ENCODE measurements at places on chromosomes 3 and 15.

- DNase-seq: peak; percentile 71
Observed at GRCh38 chr3:142904639-142905436, 16.0 kb upstream of the PCOLCE2 start.

DNA sequence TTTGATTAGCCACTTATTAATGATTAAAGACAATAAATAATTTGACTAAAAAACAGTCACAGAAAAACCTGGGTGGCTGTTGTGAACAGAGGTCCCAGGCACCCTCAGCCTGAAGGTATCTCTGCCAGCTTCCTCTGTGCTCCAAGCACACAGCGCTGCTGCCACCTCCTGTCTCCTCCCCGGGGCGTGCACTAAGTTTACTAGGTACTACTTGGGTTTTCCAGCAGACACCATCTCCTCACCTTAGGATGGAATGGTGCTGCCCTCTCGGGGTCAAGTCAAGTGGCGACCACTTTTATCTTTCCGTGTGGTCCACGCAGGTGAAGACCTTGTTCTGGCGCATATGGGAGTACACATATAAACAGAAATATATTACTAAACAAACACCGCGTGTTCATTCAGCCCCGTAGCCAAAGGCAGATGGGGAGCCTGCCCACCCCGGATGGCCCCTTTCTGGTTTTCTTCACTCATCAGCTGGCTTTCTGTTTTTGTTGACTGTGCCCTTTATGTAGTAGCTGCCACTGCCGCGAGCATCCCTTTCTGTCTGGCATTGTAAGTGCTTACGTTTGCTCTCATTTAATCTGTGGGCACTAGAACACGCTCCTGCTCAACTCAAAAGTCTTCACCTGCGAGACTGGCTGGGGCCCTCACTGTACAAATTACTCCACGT, 128.0 kb downstream of the LRIG1 start:
- no peak for DNase-seq

DNA sequence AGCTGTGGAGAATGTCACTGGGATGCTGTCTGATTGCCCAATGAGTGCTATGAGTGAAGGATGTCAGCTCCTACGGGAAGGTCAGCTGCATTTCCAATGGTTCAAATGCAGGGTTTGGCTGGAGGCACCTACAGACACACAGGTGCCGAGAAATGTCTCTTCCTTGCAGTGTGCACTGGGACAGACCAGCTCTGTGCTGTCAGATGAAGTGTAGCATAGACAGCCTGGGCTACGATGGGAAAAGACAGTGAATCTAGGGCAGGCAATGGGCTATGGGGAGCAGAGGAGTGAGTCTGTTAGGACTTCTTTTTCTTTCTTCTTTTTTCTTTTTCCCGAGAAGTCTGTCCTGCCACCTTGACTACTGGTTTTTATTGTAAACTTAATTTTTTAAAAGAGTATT, 223.1 kb upstream of the EOMES start:
- DNase-seq: no peak

DNA sequence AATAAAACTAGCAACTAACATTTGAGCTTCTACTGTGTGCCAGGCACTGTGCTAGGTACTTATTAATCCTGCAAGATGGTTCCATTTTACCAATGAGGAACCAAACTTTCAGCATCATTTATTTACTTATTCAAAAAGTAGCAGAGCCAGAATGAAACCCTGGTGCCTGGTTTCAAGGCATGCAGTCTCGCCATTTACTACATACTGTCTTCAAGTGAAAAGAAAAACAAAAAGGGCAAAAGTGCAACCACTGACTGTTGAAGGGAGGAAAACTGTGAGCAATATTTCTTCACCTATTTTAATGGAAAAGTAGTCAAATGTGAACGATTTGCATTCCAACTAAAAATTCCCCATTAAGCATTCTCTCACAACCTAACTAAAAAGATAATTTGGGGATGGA, 8.7 kb downstream of the DCUN1D1 start:
- DNase-seq: no peak

DNA sequence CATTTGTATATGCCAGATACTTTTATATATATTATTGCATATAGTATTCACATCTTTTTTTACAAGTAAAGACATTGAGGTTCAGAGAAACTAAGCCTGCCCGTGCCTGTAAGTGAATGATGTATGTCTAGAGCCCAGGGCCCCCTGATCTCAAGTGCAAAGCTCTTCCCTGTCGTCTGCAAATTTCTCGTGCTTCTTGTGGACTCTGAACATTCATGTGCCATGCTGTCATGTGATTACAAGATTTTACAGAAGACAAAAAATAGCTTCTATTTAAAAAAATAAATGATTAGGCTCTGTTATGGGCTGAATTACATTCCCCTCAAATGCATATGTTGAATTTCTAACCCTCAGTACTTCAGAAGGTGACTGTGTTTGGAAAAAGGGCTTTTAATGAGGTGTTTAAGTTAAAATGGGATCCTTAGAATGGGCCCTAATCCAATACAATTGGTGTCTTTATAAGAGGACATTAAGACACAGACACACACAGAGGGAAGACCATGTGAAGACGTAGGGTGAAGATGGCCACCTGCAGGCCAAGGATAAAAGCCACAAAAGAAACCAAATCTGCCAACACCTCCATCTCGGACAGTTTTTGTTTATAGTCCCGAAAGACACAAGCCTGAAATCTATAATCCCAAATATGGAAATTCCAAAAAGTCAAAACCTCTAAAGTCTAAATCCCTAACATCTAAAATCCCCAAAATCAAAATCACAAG, 3.9 kb upstream of the MASP1 start:
- DNase-seq: no peak

DNA sequence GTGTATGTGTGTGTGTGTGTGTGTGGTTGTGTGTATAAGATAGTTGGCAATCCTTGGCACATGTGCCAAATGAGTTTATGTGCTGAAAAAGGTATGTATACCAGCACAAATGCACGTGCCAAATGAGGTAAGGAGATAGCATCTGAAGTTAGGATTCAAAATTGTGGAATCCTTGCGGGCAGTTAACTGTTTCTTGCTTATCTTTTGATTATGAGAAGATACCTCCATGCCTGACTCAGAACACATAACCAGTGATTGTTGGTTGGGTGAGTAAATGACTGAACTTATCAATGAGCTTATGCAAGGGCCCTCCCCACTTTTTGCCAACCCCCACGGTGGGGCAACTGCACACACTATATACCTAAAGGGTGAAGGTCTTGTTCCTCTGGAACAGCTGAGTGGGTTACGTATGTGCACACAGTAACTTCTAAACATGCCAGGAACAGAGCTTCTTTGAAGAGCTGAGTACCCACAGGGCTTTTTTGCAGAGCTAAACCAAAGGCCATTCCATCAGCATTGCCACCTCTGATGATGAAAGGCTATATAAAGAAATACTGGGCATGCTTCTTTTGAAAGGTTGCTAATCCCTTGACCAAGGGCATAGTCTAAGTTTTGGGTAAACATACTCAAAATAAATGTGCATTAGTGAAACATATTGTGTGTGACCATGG, 60.1 kb downstream of the MEIS2 start:
- DNase-seq: no peak

DNA sequence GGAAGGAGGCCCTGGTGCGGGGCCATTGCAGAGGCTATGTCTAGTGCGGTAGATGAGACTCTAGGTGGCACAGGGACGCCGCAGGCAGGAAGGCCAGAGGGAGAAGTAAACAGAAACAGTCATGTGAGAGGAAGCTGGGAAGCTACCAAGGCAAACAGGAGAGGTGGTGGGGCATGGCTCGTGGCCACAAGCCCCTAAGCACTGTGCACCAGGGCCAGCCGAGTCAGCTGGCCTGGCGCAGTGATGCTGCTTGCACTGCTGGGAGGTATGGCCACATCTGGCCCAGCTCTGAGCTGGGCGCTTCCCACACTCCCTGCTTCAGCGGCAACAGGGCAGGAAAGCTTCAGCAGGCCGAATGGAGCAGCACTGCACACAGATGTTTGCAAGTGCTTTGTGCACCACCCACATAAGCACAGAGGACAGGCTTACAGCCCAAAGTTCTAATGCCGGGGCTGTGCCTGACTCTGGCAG, 76.6 kb downstream of the SRGAP3 start:
- DNase-seq: peak; percentile 42

GRCh38 chr3:16350597-16351318, 85.7 kb downstream of the OXNAD1 start:
- no peak for DNase-seq

- no peak for DNase-seq
Observed at GRCh38 chr15:81942655-81943195, 103.1 kb downstream of the MEX3B start.

DNA sequence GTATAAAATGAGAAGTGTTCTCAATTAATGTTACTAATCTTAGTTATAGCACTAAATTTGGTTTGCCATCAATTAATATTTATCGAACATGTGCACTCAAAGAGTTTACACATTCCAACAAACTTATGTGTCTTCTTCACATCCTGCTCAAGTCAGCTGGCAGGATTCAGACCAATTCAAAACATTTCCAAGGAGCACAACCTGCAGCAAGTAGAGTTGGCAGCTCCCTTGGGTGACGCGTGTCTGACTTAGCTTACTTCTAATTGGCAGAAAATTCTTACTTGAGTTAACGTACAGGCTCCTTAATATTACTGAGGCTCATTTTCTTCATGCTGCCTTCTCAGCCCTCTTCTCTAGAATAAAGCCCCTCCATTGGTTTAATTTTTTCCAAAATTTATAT, 110.4 kb upstream of the PFN2 start:
- peak; percentile 74 for DNase-seq

GRCh38 chr15:56353119-56353518, 12.1 kb upstream of the TEX9 start:
- DNase-seq: no peak

DNA sequence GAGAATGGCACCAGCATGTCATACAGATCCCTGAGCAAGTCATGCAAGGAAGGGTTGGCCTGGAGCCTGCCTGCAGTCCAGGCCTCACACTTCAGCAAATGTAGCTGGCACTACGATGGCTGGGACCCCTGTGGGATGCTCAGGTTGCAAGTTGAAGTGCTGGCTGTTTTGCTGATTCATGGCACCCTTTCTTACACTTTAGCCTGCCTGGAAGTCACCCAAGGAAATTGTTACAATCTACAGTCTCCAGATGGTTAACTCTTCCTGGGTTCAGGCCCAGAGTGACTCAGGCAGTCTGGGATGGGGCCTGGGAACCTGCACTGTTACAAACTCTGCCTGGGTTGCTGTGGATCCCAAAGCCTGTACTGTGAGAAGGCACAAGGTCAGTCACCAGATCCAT, 91.0 kb upstream of the SLC6A11 start:
- DNase-seq: no peak

DNA sequence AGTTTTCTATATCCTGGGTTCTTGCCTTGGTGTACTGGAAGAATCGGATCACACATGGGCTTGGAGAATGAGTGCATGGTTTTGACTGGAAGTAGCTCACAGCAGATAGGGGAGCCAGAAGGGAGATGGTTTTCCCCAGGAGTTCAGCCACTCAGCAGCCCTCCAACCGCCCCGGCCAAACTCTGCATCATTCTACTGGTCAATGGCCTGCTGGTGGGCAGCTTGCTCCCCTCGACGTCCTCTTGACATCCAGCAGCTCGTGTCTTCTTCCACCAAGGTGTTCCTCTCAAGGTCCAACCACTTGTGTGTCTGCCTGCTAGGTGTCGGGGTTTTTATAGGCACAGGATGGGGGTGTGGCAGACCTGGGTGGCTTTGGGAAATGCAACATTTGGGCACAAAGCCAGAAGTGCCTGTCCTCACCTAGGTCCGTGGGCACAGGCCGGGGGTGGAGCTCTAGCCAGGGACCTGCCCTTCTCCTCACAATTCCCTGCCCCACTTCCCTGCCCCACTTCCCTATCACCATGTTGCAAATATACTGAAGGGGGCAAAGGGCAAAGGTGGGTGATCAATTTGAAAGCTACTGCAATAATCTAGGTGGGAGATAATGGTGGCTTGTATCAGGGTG, 3.0 kb upstream of the GTPBP8 start:
- no peak for DNase-seq

DNA sequence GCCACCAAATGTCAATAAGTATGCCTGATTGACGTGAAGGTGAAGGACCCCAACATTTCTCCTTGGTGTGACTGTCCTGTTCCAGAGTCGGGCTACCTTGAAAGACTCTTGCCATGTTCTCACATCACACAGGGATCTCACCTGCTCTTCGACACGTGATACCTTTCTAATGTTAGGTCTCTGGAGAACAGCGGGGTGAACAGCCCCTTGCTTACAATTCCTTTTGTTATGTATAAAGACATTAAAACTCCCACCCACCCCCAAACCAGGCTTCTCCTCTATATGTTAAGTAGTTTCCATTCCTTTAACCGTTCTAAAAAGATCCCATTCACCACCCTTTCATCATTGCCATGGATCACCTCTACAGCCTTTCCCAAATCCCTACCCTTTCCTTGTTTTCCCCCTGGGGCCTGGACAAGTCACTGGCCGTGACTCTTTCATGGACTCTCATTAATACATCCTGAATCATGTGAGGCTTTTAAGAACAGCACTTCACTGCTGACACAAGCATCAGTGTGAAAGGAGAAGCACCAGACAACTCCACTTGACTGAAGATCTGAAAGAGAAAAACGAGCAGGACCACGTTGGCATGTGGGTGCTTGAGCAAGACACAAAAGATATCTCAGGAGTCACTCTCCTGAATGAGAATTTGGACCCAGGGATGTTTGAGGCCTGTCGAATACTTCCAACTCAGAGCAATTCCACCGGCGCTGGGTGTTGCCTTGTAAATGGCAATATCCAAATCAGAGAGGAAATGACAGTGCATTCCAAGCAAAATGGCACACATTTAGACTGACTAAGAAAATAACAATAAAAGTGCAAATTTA, 115.0 kb downstream of the FOXP1 start:
- no peak for DNase-seq

GRCh38 chr3:151445273-151446001, 15.4 kb downstream of the IGSF10 start:
- peak; percentile 85 for DNase-seq

DNA sequence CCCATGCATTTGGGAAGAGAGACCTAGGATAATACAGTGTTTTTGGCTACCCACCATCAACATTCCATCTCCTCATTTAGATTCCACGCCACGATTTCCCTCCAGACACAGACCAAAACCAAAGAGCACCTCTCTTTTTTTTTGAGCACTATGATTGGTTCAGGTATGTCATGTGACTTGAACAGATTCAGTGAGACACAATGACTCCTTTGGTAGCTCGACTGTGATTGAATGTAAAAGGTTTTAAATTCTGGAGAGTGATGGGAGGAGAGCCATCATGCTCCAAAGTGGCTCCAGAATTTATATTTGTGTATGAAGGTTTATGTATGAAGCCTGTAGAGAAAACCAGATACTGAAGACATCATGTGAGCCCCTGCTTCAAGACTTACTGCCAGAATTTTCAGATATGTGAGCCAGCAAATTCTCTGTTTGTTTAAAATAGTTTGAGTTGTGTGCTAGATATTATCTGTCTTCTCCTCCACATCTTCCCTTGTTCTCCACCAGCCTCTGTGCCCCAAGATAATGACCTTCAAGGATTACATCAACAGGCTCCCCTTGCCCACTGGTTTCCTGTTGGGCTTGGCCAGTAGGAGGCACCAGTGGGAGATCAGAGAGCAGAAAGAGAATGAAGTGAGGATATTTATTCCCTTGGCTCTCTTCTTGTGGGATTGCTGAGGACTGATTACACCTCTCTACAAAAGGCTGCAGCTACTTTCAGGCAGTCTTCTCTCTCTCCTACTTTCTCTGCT, 12.5 kb downstream of the MYD88 start:
- DNase-seq: no peak
